ENCODE measurements at places on chromosomes 5 and 9.

- no peak for DNase-seq
Measured at GRCh38 chr5:66207800-66208561, 63.9 kb downstream of the SREK1 start.

GRCh38 chr5:128920345-128921215, 44.7 kb upstream of the SLC27A6 start:
- DNase-seq = no peak

DNA sequence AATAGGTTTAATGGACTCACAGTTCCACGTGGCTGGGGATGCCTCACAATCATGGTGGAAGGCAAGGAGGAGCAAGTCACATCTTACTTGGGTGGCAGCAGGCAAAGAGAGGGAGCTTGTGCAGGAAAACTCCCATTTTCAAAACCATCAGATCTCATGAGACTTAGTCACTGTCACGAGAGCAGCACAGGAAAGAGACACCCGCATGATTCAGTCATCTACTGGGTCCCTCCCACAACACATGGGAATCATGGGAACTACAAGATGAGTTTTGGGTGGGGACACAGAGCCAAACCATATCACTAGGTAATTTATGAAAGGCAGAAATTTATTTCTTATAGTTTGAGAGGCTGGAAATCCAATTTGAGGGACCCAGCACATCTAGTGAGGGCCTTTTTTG, 40.0 kb downstream of the MTREX start:
- no peak for DNase-seq

GRCh38 chr9:17521100-17521855, 57.6 kb upstream of the SH3GL2 start:
- no peak for DNase-seq

GRCh38 chr9:120750421-120750820, 36.2 kb upstream of the MEGF9 start:
- no peak for DNase-seq

- DNase-seq = no peak
Measured at GRCh38 chr5:35145012-35145411, 85.3 kb downstream of the PRLR start.

DNA sequence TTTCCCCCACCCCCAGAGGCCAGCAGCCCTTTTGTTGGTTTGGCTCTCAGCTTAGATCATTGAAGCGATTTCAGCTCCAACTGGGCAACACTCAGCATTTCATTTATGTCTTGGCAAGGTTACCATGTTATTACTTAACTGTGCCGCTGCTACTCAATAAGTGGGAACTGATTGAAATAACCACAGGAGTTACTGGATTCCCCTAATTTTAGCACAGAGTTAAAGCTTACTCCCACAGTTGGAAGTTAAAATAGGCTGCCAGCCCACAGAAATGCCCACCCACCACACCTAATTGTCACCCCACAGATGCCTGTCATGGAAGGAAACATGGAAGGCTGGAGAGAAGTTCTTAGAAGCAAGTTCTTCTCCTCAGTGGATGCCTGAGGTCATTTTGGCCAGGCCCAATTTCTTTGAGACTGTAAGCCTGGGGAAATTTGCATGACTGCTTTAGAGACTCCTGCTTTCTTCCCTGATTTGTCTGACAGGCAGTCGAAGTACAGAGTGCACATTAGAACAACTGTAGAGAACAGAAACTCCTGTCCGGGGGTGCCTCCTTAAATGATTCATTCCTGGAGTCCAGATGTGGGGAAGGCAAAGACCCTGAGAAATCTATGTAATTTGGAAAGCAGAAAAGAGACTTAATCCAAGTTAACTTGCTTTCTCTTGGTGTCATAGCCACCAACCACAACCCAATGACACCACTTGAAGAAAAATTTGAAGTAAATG, 370.0 kb downstream of the ZSWIM6 start:
- DNase-seq = no peak

- no peak for DNase-seq
Measured at GRCh38 chr5:104412649-104413240, 850.2 kb upstream of the NUDT12 start.

DNA sequence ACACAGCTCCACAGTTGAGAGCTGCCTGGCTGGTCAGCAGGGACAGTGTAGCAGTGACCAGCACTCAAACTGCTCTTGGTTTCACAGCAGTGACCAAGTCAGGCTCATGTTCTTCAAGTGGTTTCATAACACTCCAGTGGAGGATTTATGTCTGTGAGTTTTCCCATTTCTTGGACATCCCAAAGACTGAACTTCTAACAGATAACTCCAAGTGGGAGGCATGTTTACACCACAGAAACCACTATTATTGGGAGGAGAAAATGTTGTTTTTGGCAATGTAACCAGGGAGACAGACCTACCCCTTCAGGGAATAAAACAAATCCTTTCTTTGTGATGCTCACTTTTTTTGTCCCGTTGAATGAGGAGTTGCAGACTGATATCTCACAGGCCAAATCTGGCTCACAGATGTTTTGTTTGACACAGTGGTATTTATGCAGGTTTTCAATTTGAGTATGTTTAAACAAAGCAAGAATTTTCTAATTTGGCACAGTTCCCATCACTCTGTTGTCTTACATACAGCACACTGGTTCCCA, 141.5 kb downstream of the RMI1 start:
- no peak for DNase-seq

- no peak for DNase-seq
Measured at GRCh38 chr5:99453196-99453595, 524.4 kb upstream of the CHD1 start.

- no peak for DNase-seq
Measured at GRCh38 chr5:150227606-150228273, 37.9 kb downstream of the SLC6A7 start.

DNA sequence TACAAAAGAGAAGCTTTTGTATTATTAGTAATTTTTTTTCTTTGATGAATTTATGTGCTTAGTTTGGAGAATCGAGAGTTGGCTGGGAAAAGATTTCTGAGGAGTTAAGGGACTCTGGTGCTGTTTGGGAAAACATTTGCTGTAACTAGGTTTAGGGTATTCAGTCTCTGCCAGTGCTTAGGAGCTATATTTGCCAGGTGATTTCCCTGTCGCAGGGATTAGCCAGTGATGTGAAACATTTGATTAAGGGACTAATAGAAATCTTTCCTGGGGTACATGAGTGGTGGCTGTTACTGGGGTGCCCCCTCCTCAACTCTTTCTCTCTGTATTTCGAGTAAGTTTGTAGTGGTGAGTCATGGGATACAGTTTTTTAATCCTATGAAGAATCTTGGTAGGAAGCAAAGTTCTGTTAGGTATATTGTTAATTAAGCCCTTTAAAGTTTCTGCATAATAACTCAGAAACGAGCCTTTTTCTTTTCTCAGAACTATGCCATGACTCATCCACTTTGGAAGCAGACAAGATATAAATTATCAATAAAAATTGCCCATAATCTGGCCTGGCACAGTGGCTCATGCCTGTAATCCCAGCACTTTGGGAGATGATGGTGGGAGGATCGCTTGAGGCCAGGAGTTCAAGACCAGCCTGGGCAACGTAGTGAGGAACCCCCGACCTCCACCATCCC, 18.6 kb downstream of the RGMB start:
- DNase-seq = no peak

DNA sequence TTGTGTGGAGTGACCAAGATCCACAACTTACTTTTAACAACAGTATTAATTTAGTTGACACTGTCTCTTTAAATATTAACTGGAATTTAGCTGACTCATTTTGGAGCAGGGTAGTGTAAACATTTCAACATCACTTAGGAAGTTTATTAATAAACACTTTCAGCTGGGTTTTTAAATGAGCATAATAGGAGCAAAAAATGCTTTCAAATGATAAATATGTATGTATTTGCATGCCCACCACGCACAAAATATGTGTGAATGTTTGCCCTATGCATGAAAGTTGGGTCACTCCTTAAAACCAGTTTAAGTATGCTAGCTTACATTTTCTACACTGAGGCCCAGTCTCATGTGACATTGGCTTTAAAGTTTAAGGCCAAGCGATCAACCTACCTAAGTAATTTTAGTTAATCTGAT, 2.9 kb downstream of the ZFAND5 start:
- no peak for DNase-seq

- no peak for DNase-seq
Measured at GRCh38 chr9:128215491-128216409, 12.6 kb downstream of the DNM1 start.

DNA sequence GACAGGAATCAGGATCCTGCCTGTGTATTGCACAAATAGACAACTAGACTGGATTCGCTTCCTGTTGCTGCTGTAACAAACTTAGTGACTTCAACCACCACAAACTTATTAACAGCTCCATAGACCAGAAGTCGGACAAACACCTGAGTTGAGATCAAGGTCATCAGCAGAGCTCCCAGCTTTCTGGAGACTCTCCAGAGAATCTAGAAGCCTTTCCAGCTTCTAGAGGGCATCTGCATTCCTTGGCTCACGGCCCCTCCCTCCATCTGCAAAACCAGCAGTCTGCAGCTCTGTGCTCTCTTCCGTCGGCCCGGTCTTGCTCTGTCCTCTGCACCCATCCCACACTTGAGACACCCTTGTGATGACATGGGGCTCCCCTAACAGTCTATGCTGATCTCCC, 99.1 kb downstream of the KCNT1 start:
- DNase-seq = no peak

DNA sequence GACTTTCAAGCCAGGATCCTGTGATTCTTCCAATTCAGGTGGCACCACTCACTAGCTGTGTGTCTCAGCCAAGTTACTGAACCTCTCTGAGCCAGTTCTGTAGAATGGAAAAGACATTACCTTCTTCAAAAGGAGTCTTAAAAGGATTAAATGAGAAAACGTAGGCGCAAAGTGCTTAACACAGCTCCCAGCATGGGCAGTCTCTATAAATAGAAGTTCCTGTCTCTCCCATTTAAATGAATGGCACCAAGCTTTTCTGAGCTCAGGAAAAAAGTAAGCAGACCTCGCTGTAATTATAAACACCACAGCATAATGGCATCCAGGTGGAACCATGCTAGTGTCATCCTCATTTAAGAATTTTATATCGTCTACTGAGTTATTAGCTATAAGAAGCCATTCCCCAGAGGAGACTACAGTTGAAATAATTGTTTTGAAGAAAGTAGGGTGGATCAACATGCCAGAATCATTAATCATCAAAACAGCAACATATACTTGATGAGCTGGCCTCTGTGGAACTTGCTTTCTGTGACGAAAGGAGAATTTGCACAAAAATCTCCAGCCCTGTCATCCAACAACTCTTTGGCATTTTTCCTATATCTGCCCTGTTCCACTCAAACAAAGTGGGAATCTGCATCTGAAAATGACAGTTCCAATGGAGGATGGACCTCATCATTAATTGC, 188.9 kb downstream of the SPOCK1 start:
- DNase-seq = no peak

GRCh38 chr9:95901506-95901905, 26.0 kb downstream of the ERCC6L2 start:
- no peak for DNase-seq

- no peak for DNase-seq
Measured at GRCh38 chr5:32129074-32129598, 45.0 kb downstream of the GOLPH3 start.

DNA sequence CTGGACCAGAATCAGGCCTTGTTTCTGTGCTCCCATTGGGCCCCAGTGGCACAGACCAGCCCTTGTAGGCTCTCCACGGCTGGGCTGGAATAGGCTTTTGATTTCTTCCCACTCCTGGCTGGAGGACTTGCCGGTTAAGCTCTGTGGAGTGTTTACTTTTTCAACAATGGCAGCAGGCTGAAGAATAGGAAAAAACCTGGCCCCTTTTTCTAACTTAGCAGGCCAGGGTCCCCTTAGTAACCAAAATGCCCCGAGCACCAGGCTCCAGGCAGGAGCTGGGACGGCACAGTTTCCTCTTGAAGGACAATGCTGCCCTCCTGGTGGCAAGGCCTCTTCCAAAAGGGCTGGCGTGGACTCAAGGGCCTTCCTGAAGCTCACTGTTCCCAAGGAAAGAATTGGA, 230.3 kb downstream of the CRB2 start:
- DNase-seq = no peak

DNA sequence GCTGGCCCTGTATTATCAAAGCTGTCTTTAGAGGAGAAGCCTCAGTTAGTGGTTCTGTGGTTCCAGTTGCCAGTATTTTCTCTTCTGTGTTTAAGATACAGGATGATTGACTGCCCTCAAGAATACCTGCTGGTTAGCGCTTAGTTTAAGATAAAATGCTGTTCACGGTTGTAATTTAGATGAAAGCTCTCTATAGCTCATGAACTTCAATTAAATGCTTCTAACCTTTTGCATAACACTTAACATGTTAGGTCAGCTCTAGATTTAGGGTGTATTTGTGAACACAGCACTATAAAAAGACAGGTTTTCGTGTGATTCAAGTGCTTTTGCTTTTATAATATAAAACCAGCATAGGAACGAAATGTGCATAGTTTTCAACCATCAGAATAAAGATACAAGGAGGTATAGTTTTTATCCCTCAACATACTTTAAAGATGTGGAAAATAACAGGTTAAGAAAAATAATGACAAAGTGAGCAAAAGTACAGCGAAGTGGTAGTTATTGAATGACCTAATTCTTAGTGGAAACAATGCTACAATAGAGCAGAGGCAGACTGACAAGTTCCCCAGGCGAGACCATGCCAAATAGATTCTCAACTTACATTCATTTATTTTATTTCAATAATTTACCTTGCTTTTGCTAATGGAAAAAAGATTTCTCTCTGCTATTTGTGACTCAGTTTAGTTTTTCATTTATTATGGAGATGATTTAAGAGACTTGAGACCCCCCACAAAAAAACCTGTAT, 602.6 kb upstream of the DMAC1 start:
- DNase-seq = no peak

DNA sequence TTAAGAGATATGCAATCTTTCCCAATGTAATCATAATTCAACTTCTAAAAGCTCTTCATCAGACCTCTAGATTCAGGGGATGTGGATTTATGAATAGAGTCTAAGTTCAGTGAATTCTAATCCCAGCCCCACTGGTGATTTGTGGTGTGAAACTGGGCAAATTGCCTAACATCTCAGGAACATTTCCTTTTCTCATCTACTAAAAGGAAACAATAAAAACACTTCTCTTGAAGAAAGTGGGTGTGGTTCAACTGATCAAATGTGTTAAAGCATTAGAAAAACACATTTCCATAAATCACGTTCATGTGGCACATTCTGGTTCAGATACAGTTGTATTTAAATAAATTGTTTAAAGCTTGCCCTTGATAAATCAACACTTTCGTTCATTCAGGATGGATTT, 631.7 kb upstream of the CDH6 start:
- DNase-seq = no peak

DNA sequence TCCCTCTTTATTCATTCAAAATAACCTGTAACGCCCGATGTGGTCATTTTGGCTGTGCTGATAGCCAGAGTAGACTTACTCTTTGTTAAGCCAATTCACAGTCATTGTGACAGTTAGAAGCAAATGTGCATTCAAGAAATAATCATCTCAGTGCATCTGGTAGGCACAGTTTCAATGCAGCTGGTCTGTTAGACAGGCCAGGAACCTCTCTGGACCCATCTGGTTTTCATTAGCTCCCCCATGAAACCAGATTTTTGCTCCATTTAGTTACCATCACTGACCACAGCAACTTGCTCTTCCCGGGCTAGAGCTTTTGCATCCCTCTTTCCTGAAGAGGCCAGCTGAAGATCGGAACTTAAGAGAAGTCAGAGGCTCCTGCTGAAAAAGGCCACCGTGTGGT, 284.2 kb downstream of the NSG2 start:
- no peak for DNase-seq
